ENCODE measurements at places on chromosomes 5 and 9. TPM values are rescaled to one million over a fixed set of nuclear protein-coding genes. Genes with fewer than 3 reads are reported as not detected.

GRCh38 chr9:91474656-91475055 is 51.0 kb upstream of the NFIL3 start:
- DNase-seq: no peak

The F2RL2 gene
- total RNA-seq: 1.2 TPM

DNA sequence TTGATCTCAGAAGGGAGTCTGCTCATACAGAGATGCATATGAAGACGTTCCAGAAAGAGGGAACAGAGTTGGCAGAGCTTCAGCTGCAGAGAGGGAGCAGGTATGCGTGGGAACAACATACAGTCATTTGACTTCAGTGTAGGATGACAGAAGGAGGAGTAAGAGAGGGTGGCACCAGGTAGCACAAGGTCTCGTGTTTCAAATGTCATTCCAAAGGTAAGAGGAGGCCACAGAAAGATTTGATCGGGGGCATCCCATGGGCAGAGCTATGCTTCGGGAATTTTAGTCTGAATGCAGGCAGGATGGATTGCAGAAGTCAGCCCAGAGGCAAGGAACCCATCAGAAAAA is 367.1 kb downstream of the CDK5RAP2 start:
- no peak for DNase-seq

The PCDHAC1 gene
- total RNA-seq: 0.64 TPM

DNA sequence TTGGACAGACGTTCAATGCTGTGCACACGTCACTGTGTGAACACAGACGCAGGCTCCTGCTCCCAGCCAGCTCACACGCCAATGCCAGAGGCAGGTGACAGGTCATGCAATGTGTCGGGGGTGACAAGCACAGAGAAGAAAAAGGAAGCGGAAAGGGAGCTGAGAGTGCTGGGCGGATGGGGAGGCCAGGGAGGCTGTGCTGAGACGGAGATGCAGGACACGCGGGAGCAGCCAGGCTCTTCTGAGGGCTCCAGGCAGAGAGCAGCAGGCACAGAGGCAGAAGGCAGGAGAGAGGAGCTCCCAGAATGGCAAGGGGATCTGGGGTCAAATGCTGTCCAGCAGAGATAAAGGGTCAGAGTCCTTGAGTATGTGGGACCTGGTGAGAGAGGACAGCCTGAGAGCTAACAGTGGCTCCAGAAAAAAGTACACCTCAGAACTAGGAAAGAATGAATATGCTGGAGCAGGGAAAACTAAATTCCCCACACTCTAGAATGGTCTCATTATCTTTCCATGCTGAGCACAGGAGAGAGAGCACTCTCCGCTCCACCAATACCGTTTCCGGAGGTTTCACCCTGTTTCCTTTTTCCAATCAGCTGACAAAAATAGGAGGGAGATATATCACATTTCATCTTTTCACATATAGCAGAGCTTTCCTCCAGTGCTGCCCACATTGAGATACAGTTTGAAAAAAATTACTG is 32.8 kb upstream of the NSMF start:
- DNase-seq: no peak

The OCLN gene
- total RNA-seq: 31.4 TPM

DNA sequence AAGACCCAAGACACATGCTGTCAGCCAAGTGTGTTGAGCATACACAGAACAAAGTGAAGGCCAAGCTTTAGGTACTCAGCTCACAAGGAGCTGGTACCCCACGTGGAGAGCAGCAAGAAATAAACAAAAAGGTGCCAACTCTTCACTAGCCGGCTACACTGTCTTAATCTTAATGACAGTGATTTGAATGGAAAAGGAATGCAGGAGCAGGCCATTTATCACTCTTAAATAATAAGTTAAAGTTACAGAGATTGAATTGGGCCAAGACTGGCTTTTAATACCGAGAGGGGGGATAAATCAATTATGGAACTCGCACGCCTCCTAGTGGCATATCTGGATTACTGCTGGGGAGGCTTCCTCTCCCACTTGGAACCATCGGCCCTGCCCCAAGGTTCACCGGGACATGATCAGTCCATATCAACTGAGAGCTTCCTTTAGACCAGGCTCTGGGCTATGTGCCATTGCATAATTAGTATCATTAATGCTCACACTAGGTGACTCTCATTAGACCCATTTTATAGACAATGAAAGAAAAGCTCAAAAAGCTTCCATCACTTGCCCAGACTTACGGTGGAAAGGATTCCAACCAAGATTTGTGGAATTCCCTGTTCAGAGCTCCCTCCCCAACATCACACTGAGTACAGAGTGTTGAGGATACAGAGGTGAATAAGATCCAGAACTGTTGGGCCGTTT is 94.0 kb downstream of the ACTL7B start:
- DNase-seq: peak; percentile 73

The ATP6V0E1 gene
- 79.6 TPM for total RNA-seq

- DNase-seq: no peak
Observed at GRCh38 chr5:7714119-7714518, 136.8 kb downstream of the CFAP90 start.

The CDH9 gene
- not detected for total RNA-seq

The PAEP gene
- not detected for total RNA-seq

GRCh38 chr5:135986891-135987401 is 32.2 kb upstream of the LECT2 start:
- no peak for DNase-seq

Measured in suprapubic skin (tissue), 4 donors.